ENCODE measurements at places on chromosomes 4 and X. TPM values are rescaled to one million over a fixed set of nuclear protein-coding genes. Genes with fewer than 3 reads are reported as not detected.

Gene AVPR2
- total RNA-seq, result 0.08 TPM

Gene TEX13D
- not detected for total RNA-seq

DNA sequence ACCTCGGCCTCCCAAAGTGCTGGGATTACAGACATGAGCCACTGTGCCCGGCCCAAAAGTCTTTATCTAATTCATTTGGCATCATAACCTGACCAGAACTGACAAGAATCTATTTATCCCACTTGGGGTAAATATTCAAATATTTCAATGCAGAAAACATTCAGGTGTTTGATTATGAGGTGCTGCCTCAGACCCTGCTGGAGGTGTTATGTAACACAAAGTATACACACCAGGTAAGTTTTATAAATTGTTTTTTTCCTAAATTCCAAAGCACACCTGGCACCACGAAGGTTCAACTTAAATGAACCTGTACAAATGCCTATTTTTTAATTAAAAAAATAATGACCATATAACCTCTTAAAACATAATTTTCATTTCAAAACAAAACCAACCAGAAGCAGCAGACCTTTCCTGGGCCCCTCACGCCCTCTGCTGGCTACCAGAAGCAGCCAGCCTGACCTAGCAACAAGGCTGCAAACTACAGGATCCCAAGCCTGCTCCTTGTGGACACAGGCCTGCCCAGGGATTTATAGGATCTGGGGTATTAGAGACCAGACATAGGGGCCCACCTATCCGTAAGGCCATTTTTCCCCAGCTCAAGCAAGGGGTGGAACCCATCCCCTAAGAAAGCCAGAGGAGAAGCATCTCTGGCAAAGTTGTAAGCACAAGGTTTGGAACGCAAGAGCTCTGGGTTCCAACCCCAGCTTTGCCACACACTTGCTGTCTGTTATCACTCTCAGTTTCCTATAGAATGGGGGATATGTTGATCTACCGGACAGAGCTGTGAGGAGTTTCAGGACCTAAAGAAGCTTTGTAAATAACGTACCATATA is 11.7 kb downstream of the OTUD5 start:
- DNase-seq, result no peak

GRCh38 chrX:39814391-39814790 is 283.4 kb downstream of the BCOR start:
- no peak for DNase-seq

DNA sequence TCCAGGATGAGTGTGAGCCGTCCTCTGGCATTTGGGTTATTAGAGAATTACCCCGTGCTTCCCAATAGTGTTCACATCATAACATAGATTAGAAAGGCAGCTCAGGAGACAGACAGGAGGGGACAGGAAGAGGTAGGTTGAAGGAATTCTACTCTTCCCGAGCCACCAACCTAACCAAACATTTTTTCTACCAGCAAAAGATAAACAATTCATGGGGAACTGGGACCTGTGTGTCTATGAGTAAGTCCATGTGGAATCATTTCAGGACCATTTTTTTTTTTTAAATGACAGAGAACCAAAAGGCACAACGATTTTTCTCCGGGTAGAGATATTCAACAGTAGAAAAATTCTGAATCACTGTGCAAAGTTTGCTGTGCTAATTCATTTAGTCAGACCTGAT is 174.2 kb upstream of the ETNPPL start:
- no peak for DNase-seq
